ENCODE measurements at places on chromosomes 12 and 14.

- no peak for DNase-seq
Measured at GRCh38 chr12:120994589-120995337, 16.4 kb downstream of the HNF1A start.

- DNase-seq, result peak; percentile 31
Measured at GRCh38 chr12:46267825-46268582, 839 bp downstream of the SLC38A1 start.

- no peak for DNase-seq
Measured at GRCh38 chr12:115010324-115010995, 326.5 kb upstream of the TBX3 start.

- no peak for DNase-seq
Measured at GRCh38 chr12:2614341-2614740, 180.4 kb upstream of the FKBP4 start.

DNA sequence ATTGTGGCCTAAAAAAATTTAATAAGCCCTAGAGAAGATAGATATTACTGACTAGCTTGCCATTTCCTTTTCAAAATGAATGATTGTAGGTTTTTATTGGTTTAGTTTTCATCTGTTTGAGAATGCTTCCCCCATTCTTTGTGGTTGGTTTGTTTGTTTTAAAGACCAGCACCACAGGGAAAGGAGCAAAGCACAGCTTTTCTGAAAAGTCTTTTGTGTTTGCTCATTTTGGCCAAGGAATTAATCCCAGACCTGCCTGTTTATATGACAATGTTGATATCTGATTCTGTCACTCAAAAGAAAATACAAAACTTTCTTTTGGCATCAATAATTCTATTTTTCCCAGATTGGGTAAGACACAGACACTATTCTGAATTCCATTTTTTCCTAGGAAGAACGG lies 312.5 kb upstream of the FLRT2 start:
- no peak for DNase-seq

- peak; percentile 92 for DNase-seq
Measured at GRCh38 chr14:23057757-23058653, 685 bp upstream of the CDH24 start.

DNA sequence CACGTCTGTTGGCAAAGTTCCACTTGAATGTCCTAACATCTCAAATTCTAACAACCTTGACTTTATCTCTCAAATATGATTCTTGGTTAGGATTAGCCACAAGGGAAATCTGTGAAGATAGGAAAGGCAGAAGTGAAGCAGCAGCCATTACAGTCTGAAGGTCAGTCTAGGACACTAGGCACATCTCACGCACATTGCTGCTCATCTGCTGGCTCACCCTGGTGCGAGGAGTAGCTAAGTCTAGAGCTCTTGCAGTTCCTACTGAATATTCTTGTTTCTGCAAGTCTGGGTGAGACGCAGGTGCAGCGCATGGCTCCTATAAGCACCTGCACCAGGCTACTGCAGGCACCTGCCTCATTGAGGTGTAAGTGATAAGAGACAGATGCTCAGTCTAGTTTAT lies 6.4 kb upstream of the SLC25A3 start:
- no peak for DNase-seq

GRCh38 chr12:2535583-2536204 lies 259.1 kb upstream of the FKBP4 start:
- no peak for DNase-seq

DNA sequence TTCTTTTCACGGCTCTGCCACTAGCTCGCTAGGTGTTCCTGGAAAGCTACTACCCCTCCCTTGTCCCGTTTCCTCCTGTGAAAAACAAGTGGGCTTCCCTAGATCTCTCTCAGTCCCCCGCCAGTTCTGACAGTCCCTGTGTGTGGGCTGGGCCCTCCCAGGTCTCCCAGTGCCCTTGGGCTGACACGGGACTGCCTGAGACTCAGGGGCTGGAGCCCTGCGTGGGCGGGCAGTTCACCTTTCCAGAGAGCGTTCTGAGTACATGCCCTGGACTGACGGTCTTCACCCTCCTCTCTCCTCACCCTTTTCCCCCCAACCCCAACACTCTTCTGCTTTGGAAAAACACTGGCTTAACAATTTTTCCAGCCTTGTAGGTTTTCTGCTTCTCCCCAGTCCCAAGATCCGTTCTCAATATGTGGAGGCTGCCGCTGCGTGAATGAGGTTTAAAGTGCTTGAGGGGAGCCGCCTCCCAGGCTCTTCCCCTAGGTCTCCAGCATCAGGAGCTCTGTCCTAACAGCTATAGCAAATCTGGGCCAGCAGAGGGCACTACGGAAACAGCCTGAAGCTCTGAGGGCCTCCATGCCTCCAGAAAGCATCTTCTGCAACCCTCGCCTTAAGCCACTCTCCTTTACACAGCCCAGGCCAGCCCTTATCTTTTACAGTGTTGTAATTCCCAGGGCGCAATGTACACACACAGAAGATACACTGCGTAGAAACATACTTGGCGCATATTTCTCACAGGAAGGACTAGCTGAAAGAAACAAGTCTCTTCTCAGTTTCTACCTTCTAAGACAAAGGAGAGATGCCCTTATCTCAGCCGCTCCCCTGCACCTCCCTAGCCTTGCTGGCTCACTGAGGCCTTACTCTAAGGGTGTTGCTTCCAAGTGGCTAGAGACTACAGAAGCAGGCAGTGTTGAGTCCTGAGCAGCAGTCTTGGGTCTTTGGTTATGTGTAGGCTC lies 10.4 kb upstream of the DCD start:
- DNase-seq, result peak; percentile 51

DNA sequence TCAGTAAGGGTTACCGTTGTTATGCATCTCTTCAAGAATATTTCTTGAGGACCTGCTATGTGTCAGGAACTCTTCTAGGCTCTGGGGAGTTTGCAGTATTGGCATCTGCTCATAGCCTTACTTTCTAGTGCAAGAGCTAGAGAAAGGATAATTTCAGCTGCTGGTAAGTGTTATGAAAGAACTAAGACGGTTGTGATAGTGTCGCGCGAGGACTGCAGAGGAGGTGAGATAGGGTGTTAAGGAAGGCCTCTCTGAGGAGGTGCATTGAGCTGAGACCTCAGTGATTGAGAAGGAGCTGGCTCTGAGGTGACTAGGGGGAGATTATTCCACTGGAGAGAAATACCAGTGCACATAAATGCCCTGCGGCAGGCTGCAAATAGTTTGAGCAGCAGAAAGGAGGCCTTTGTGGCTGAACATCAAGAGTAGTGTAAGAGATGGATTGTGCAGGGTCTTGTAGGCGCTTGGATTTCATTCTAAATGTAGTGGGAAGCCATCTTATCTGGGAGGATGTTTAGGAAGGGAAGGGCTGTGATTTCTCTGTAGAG lies 824 bp downstream of the DDX55 start:
- no peak for DNase-seq

DNA sequence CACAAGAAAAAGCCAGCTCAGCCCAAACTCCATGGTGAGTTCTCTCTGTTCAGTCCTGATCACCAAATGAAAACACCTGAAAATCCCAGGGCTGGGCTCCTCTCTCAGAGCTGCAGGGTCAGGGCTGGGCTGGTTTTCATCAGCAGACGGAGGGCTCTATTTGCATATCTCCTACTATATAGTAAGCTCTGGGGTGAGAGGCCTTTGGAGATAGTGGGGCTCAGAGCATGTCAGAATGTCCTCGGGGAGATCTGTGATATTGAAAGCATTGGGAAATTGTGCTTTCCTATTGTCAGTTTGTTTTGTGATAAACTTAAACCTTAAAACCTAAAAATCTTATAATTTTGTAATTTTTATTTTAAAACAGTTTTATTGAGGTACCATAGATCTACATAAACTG lies 742.6 kb downstream of the TMEM121 start:
- DNase-seq, result no peak

GRCh38 chr12:91901381-91902074 lies 244.1 kb downstream of the BTG1 start:
- no peak for DNase-seq

- no peak for DNase-seq
Measured at GRCh38 chr14:38410442-38410841, 154.5 kb upstream of the CLEC14A start.

- DNase-seq, result peak; percentile 50
Measured at GRCh38 chr12:31897781-31898503, 61.3 kb upstream of the RESF1 start.

GRCh38 chr12:121388421-121388981 lies 11.4 kb upstream of the RNF34 start:
- no peak for DNase-seq

DNA sequence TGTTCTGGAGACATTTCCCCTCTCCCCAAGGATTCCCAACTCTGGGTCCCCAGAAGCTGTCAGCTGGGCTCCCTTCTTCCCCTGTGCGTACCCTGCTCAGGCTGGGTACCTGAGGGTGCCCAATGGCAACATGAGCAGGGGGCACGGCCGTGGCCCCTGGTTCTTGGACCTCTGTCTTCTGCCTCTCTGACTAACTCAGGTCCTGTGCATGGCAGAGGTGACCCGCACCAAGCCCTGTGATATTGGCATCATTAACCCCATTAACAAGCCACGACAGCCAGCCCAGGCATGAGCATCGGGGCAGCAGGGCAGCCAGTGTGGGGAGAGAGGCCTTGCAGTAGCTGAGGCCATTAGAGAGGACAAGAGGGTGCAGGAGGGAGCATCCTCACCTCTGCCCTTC lies 28.4 kb downstream of the RTL1 start:
- DNase-seq, result no peak
